ENCODE measurements at places on chromosomes 7 and 10.

GRCh38 chr10:131689486-131689885, 211.3 kb upstream of the PPP2R2D start:
- DNase-seq: no peak

- peak; percentile 25 for DNase-seq
These were observed 88.2 kb downstream of the ELFN1 start for GRCh38 chr7:1758028-1758858.

- no peak for DNase-seq
These were observed 110.0 kb downstream of the TACC2 start for GRCh38 chr10:122098924-122099323.

DNA sequence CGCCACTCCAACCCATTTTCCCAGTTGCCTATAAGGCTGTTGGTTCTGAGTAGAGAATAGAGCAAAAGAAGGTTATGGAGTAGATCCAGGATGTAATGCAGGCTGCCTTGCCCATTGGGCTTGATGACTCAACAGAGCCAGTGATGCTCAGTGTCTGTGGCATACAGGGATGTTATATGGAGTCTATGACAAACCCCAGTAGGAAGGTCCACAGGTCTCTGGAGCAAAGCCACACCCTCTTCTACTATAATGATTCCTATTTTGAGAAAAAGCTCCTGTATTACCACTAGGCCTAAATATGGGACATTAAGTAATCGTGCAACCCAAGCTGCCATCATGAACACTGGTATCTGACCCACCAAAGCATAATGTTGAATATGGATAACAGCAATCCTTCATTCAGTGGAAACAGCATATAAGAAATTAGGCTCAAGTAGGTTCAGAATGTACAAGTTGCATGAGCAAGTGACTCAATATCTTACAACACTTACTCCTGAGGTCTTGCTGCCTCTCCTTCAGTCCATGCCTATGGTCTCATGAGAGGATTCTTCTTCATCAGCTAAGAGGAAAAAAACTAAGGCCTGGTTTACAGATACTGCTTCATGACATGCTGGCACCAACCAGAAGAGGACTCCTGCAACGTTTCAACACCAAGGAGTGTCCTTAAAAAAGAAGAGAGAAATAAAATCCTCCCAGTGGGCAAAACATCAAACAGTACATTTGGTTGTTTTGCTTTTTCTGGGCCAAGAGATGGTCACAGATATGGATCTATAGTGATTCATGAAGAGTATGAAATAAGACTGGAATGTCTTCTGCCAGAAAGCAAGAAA, 14.8 kb upstream of the FHIP2A start:
- no peak for DNase-seq

All from activated CD4-positive, alpha-beta T cell treated with anti-CD3 and anti-CD28 coated beads, Interleukin-2, Interleukin-4, amounts not matched to agents 100 ng/mL and 50 ng/mL, durations not matched to agents 16 hours and 8 hours (primary cell).